ELR (cell line): ENCODE measurements at places on chromosomes 7 and 10.
A peak's percentile ranks its signal among the peaks of the same experiment; 100 is the strongest.

DNA sequence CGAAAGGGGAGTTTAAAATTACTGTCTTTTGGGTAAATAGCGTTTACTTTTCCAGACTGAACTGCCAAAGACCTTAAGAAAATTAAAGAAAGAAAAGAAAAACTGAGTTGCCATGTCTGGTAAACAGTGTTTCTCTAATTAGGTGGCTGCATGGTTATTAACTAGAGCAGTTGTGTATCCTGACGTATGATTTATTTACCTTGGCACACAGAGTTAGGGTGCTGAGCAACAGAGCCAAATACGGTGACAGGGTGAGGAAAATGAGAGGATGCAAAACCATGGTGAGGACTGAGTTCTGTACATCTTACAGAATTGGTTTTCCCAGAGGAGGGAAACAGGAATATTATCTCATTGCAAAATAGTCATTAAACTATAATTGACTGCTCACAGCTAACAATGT, 546.4 kb upstream of the FZD8 start:
- no peak for DNase-seq

DNA sequence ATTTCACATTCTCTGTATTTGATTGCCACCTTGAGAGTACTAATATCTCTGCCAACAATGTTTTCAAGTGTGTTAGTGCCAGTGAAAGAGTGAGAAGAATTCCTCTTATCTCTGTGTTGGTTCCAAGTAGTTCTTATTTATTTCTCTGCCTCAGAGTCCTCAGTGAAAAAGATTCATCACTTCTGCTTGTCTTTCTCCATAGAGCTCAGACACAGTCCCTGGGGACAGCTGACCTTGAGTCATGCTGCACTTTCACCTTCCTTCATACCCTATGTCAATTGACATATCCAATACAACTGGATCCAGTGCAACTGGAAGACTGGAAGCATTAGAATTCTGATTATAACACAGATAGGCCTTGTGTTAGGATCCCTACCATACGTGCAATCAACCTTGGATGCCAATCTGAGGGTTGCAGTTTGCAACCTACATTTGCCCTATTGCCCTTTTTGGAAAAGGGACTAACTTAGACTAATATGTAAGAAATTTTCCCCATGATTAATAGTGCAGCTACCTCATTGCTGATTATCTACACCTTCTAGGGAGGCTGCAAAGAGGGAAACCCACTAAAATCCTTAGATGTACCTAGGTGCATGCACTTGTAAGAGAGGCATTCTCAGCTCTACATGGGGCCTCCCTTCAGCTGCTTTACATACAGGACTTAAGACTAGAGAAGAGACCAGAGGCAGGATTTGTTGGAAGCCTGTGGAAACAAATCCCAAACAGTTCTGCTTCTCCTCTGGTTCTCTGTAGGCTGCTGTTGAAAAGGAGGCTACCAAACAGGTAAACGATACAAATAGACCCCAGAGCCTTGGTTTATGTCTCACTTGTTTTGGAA, 8.4 kb downstream of the IFIT2 start:
- no peak for DNase-seq

DNA sequence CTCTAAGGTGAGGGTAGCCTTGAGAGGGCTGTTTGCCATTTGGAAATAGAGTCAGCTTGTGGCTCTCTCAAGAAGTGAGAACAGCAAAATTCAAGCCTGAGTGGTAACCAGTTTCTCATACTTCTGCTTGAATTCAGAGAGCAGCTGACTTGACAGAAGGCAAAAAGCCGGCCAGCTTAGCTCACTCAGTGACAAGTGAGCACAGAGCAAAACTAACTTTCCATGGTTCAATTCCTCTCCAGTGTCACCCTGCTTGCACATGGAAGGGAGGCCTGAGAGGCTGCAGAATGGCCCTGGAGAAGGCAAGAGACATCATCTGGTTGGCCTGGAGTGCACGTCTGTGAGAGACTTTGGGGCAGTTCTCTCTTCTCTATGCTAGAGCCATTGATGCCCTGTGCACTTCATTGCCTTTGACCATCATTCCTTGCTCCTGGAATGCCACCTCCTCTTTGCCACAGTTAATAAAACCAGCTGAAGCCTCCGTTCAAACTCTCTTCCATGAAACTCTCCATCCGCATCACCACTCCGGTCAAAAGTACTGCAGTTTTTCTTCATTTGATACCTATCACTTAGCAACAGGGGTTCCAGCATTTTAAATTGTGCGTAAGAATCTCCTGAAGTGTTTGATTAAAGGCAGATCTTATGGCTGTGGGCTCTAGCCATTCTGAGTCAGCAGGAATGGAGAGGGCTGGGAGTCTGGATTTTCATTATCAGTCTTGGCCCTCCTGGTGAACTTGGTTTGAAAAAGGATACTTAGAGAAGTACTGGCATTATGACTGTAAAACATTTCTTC, 69.8 kb upstream of the PIK3CG start:
- no peak for DNase-seq

GRCh38 chr10:47009215-47009838, 98.1 kb downstream of the PTPN20 start:
- no peak for DNase-seq

DNA sequence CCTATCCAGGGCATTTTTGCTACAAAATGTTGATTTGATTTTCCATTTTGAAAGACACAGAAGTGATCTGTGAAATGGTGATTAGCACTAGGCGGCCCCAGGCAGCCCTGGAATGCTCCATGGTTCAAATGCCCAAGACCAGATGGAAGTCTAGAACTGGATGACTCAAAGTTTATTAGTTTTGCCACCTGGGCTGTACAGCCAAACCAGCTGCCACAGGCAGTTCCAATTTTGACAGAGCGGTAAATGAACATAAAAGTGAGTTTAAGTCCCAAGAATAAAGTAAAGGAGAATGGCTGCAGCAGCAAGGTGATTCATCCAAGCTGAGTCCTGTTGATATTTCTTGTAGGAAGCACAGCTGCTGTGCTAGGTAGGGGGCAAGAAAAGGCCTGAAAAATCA, 180.5 kb downstream of the SUGCT start:
- no peak for DNase-seq

- no peak for DNase-seq
Observed at GRCh38 chr7:111802194-111802772, 240.0 kb upstream of the IMMP2L start.

DNA sequence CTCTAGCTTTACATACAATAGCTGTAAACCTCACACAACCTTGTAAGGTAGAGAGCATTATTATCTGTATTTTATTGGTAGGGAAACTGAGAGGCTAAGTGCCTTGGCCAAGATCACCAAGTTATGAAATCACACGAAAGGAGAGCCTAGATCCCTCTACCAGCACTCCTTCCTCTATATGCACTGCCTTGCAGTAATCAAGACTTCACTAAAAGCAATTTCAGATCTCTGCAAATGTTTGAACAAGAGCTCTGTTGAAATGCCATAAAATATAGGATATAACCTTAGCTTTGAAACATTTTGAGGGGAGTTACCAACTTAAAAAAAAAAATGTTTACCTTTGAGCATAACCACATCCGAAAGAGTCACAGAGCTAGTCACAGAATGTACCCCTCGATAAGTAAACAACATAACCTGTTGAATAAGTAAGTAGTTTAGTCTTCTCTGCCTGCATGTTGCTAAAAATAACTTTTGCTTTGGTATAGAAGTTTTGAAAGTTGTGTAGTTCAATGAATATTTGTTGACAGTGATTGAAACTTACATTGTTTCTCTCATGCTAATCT, 709.4 kb downstream of the AUTS2 start:
- DNase-seq, result no peak

DNA sequence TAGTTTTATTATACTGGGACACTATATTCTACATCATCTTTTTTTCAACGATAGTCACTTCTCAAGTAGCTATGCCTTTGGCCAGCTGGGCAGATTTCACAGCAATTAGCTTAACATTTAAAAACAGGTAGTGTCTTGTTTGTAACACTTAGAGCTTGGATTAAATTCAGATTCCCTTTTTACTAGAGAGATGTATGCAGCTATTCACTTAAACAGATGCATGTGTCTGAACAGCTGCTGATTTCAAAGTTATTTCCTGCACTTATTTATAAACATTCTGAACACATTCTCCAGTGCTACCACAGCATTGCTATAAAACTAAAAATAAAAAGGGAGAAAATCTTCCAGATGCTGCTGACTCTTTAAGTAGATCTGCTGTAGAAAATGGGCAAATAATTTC, 637.2 kb downstream of the POM121L12 start:
- no peak for DNase-seq

- DNase-seq, result no peak
Observed at GRCh38 chr10:98030093-98030821, at the start of gene CRTAC1. Gene CRTAC1 (minus strand): TSS chr10:98030621. CDS start chr10:98030472, 149 bp downstream.

DNA sequence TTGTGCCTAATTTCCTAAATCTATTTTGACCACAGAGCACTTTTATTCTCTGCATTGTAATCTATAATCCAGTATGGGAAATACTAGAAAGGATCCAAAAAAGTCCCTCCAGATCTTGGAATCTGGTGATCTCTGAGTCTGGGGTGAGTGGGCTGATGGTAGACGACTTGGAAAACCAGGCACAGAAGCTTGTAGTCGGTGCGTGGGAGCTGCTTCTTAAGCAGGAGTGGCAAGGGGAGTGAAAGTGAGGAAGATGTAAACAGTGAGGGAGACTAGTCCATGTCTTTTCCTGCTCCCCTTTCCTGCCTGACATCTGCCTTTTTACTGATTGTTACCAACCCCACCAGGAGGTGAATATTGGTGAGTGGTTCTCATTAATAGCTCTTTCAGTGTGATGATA, 6.8 kb downstream of the AUTS2 start:
- DNase-seq, result no peak

- no peak for DNase-seq
Observed at GRCh38 chr10:32246685-32247084, 100.3 kb downstream of the EPC1 start.

GRCh38 chr7:123864436-123864835, 19.5 kb downstream of the HYAL4 start:
- no peak for DNase-seq

GRCh38 chr7:34277803-34278199, 372.5 kb downstream of the BMPER start:
- DNase-seq, result peak; percentile 23

DNA sequence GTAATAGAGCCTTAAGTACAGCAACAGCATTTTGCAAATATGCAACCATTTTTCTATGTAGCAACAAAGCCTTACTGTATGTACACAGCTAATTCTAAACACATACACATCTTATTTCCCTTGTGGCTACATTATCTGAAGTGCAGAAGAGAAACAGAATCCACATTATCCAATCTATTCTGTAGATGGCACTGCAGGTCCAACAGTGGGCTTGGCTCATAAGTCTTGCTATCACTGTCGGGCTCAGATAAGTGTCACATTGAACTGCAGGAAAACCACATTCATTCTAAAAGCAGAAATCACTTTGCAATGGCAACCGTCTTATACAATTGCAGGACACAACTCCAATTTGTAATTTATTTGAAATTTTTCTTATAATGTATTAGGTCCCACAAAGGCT, 109.8 kb upstream of the NOBOX start:
- no peak for DNase-seq

DNA sequence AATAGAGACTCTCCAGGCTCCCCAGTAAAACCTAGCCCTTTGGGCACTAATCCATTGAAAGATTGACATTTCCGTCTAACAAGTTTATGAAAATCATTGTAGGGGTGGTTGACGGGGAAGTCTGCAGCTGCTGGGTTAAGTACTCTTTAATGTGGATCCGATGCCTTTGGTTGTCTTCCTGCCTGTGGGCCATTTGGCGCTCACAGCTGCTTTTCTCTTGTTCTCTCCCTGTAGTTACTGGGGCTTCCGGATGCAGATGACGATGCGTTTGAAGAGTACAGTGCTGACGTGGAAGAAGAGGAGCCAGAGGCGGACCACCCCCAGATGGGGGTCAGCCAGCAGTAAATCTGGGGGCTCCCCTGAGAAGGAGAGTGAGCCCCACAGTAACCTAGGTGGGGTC, 22.4 kb downstream of the MTURN start:
- DNase-seq, result no peak

GRCh38 chr10:21724020-21724589, 190.1 kb downstream of the MLLT10 start:
- peak; percentile 44 for DNase-seq

- no peak for DNase-seq
Observed at GRCh38 chr10:51950996-51951555, 251.7 kb upstream of the CSTF2T start.

GRCh38 chr10:77233466-77233865, 404.1 kb downstream of the KCNMA1 start:
- DNase-seq, result no peak

DNA sequence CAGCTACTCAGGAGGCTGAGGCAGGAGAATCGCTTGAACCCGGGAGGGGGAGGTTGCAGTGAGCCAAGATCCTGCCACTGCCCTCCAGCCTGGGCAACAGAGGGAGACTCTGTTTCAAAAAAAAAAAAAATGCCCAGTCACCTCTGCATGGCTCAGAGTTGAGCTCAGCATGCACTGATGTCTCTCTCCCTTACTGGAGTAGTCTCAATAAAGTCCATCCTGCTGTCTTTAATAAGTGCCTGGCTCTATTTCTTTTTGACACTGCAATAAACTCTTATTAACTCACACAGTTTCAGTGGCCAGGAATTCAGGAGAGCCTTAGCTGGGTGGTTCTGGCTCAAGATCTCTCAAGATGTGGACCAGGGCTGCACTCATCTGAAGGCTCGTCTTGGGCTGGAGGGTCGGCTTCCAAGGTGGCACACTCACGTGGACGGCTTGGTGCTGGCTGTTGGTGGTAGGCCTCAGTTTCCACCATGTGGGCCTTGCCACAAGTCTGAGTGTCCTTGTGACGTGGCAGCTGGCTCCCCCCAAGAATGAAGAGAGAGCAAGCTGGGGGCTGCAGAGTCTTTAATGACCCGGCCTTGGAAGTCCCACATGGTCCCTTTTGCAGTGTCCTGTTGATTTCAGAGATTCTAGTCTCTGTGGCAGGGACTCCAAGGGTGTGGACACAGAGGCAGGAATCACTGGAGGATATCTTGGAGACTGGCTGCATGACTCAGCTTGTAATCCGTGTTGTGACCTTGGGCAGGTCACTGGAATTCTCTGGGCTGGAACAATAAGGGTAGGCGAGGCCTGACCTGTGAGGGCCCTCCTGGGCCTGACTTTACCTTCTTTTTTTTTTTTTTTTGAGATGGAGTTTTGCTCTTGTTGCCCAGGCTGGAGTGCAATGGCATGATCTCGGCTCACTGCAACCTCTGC, 85.9 kb upstream of the KMT2C start:
- no peak for DNase-seq

GRCh38 chr7:100190048-100190711, 12.5 kb downstream of the STAG3 start:
- DNase-seq, result peak; percentile 63

DNA sequence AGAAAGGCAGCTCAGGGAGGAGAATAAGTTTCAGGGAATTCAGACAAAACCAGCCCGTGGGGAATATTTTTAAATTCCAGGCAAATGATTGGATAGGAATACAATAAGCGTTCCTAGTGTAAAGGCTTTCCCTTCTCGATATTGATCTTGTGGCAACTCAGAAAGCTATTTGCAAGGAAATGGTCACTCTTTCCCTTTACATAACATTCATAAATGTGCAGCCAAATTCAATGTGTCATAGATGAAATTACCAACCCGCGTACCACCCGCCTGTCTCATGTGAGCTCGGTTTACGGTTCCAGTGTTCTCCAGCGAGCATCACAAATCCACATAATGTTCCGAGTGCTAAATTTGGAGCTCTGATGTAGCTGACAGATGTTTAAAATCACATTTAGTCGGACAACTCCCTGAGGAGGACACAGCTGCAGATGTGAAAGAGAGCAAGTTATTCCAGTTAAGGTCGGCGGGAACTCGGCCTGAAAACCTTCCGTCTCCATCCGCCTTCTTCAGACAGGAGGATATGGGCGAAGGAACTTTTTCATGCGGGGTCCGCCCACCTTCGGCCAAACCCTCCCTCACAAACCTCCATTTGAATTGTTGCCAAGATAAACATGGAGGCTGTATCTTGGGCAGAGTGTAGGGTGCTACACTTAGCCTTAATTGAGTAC, 327.0 kb downstream of the RNLS start:
- no peak for DNase-seq
